ENCODE measurements at places on chromosomes 2 and 18. TPM values are rescaled to one million over a fixed set of nuclear protein-coding genes. Genes with fewer than 3 reads are reported as not detected.

SNED1 gene
- total RNA-seq, result 18.5 TPM

TYMS gene
- 0.26 TPM for total RNA-seq

SPC25 gene
- total RNA-seq, result 9.5 TPM

AKAIN1 gene
- total RNA-seq, result not detected

OSBPL6 gene
- total RNA-seq, result 1.8 TPM

UNC80 gene
- under 0.01 TPM for total RNA-seq

CD8B2 gene
- total RNA-seq, result not detected

IL36RN gene
- total RNA-seq, result not detected

ANKRD36 gene
- total RNA-seq, result 24.3 TPM

EMILIN2 gene
- total RNA-seq, result 60.2 TPM

C2orf15 gene
- not detected for total RNA-seq

ZNF892 gene
- 19.6 TPM for total RNA-seq

NCKAP1 gene
- 284 TPM for total RNA-seq

BUB1 gene
- total RNA-seq, result not detected

LRRTM1 gene
- not detected for total RNA-seq

ANKRD44 gene
- total RNA-seq, result 14.4 TPM

SEPTIN2 gene
- total RNA-seq, result 135 TPM

DBI gene
- 36.1 TPM for total RNA-seq

FTCDNL1 gene
- 5.8 TPM for total RNA-seq

COLEC11 gene
- total RNA-seq, result 0.55 TPM

SPEG gene
- total RNA-seq, result 318 TPM

CREG2 gene
- total RNA-seq, result not detected

PLA2R1 gene
- 24.1 TPM for total RNA-seq

TANC1 gene
- total RNA-seq, result 92.7 TPM

TMEM87B gene
- 6.7 TPM for total RNA-seq

NR4A2 gene
- 0.83 TPM for total RNA-seq

Measured in uterus (tissue), 4 donors.